ENCODE measurements at places on chromosomes 16 and 17.

DNA sequence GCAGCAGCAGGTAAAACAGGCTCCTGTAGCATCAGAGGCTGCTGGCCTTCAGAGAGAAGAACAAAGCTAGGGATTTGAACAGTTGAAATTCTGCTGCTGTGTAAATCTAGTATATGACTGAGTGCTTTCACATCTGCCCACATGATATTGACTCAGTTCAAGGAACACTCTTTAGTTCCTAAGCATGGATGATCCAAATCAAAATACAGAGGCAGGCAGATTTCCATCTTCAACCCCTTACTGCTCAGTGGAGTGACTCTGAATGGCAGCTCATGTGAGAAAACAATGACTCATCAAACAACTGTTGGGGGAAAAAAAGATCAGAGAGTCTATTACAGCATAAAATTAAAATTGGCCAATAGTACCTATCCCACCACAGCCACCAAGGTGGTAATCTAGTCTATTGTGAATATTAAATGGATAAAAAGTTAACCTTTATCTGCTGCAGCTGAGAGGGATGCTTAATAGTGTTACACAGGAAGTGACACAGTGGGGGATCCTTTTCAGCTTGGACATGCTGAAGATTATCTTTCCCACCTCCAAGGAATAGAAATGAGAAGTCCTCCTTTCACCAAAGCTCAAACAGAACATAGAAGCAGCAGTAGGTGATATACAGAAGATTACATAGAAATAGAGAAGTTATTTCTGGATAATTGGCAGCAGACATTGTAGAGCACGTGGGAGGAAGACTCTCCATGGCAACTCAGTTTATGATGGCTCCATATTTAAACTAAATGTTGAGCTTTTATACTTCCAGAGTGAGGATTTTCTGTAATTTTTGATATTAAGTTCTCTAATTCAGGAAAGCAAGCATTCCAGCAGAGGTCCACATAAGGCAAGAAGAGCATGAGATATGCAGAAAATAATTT, 239.7 kb upstream of the ERCC4 start:
- no peak for DNase-seq

- no peak for DNase-seq
Observed at GRCh38 chr17:27326585-27326984, 32.7 kb downstream of the WSB1 start.

- no peak for DNase-seq
Observed at GRCh38 chr16:50667497-50668367, 13.4 kb downstream of the SNX20 start.

DNA sequence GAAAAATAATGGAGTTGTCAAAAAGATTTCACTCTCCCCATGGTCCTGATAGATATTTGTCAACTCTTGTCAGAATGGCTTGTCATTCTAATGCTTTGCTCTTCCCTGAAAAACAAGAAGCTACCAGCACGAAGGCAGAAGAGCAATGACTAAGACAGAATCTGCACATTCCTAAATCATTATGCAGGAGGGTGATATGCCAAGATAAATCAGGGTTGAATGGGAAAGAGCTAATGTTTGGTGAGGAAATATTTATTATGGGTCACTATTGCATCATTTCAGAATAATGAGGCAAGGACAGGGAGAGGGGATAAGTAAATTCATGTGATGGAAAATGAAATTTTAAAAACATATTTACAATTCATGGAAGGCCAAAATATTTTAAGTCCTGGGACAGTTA, 297.5 kb upstream of the XYLT1 start:
- no peak for DNase-seq

GRCh38 chr17:38434178-38434665, 6.0 kb downstream of the ARHGAP23 start:
- no peak for DNase-seq

DNA sequence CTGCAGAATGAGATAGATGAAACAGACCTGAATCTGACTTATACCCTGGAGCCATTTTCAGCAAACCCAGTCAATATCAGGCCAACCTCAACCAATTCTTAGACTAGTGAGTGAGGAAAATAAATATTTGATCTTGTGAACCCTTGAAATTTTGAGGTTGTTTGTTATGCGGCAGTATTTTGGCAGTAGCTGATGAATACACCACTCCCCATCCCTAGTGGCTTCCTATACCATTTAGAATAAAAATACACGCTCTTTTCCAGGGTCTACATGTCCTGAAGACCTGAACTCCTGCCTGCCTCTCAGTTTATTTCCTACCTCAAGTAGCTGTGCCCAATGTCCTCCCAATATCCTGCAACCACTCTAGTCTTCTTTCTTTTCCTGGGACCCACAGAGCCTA, 647.3 kb downstream of the WWOX start:
- no peak for DNase-seq

DNA sequence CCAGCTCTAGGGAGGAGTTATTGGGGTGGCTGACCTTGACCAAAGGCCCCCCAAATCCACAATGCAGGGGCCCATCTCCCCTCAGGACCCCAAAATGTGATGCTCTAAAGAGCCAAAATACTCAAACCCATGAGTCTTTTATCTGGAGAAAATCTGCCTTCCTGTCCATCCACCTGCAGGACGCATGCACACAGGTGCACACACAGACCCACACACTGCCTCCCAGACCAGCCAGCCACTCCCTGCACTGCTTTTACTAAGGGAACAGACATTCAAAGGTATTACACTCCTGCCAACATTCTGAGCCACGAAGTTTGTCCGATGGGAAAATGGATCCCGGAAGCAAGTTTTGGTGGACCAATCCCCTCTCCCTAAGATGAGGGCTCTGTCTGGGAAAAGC, 76.1 kb upstream of the CDH5 start:
- no peak for DNase-seq

DNA sequence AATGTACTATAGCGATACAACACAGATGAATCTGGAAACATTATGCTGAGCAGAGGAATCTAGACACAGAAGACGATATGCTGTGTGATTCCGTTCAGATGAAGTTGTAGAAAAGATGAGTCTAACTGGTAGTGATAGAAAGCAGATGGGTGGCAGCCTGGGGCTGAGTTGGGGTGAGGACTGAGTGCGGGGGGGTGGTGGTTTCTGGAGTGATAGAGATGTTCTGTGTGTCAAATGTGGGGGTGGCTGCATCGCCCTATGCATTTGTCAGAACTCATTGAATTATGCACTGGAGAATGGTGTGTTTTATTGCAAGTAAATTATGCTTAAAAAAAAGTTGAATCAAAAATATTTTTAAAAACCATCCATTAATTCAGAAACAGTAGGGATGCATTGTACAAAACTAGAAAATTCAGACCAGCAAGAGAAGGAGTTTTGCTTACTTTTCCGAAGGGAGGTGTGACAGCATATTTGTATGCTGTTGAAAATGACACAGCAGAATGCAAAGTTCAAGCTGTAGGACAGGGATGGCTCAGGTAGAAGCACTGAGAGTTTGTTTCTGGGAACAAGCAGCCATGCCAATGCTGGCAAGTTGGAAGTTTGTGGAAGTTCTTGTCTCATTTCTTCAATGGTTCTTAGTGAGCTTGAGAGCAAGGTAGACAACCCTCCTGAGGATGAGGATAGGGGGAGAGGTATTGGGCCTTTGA, 13.0 kb upstream of the DRG2 start:
- no peak for DNase-seq

DNA sequence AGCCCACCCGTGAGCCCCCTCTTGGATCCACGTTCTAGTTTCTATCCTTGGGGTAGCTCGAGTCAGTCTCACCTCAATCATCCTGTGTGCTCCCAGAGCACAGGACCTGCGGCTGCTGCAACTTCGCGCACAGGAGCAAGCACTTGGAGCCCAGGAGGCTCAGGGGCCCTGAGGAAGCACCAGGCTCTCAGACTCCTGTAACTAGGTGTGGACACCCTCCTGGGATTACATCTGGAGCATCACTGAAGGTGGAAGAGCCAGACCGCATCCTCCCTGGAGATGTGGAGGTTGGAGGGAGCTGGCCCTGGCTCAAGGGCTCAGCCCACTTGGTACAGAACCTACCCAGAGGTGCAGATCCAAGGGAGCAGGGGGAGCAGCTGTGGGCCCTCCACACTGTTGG, 2.7 kb downstream of the HBQ1 start:
- DNase-seq = no peak

GRCh38 chr16:31219154-31219741, 2.3 kb upstream of the PYDC1 start:
- no peak for DNase-seq

DNA sequence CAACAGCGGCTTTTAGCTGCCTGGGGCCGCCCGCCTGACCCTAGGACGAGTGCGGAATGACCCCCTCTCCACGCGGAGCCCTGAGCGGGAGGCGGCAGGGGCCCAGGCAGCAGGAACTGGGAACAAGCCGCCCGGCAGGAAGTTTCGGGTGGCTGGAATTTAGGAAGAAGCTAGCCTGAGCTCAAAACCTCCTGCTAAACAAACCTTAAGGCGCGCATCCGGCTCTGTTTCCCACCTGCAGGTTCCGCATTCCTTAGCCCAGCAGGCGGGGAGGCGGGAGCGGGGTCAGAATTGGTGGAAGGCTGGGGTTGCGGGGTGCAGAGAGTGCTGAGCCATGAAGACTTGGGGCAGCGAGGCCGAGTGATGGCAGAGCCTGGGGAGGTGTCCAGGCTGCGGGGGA, 813.9 kb downstream of the KCNJ18 start:
- DNase-seq = no peak

- DNase-seq = no peak
Observed at GRCh38 chr17:64508683-64509082, 1.9 kb downstream of the CEP95 start.

DNA sequence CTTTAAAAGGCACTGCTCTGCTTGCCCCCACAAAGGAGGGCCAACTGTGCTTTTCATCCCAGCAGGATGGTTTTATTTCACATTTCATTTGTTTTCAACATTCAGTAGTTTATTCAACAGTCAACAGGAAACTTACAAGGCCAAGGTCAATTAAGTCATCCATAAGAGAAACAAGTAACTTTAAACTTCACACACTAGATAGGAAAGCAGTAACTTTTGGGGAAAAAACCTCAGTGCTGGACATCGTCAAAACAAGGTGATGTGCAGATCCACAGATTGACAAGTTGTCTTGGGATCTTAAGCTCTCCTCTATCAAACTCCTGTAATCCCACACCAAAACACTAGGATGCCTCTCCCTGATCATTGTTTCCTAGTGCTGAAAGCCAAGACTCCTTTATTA, 18.5 kb downstream of the NFE2L1 start:
- DNase-seq = no peak

GRCh38 chr17:79252886-79253285, 178.3 kb downstream of the ENGASE start:
- no peak for DNase-seq

- DNase-seq = no peak
Observed at GRCh38 chr16:85347213-85347591, 234.9 kb upstream of the CIBAR2 start.

DNA sequence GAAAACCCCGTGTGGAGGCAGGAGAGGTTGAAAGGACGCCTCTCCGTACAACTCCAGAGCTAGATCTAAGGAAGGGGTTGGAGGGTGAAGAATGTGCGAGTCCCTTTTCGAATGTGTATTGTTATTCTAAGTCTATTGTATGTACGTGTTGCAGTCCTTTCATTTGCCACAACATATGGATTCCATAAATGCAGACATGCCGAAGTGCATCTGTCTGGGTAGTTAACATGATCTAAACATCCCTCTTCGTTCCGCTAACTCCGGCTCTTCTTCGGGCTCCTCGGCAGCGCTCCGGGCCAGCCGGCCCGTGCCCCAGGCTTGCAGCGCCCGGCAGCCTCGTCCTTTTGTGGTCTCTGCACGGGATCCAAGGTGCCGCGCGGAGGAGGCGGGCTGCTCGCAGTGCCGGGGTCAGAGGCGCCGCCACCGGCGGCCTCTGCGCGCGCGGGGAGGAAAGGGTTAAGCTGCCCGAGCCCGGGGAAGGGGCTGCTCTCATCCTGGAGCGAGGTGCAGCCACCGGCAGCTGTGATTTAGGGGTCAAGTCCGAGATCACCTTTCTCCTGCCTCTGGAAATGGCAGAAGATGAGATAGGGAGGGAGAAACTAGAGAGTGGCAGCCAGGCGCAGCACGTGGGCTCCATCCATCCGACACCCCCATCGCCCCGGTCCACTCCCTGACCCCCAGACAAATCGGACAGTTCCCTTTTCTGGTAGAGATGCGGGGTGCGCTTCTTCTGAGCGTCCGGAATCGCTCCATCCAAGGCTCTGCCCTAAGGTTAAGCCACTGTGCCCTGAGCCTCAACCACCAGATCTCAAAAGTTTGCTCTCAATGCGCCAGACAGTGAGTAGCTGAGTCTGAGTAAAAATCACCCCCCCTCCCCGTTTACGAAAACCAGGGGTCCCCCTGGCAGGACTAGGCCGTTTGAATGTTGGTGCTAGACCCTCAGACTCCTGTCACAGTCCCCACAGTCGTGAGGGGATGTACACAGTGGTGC, 15.1 kb upstream of the ZFHX3 start:
- no peak for DNase-seq

GRCh38 chr16:48492133-48492532, 106.9 kb upstream of the SIAH1 start:
- no peak for DNase-seq

DNA sequence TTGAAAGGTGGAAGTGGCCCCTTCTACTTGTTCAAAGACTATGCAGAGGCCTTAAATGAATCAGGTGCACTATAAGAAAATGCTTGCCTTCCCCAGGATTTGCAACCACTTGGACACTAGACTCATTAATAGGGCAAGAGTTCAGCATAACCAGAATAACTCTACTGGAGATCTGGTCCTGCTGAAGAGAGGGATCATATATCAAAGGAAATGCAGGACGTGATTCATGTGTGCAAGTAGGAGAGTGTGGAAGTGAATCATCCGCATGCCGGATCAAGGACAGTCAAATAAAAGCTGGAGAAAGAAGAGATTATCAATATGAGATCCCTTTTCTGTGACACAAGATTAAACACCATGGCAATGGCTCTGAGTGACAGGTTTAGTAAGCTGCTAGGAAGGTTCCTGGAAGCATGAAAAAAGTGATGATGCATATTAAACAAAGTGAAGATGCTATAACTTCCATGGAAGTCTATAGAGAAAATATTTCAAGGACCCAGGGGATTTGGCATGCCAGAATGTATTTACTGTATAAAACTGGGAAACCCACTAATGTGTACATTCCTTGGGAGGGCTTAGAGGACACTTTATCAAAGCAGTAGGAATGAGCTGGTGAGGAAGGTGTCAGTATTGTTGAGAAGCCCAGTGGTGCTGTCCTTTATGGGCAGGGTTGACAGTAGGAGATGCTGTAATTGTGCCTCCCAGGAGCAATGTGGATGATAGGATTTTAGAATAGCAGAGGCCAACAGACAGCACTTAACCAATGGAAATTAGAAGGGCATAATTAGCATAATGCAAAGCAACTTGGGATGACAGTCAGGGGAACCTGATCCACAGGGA, 133.1 kb downstream of the ABCA8 start:
- DNase-seq = no peak
